ENCODE measurements at places on chromosomes 12 and 14.

GRCh38 chr12:92784356-92784755 lies 81.6 kb downstream of the PLEKHG7 start:
- no peak for DNase-seq

- no peak for DNase-seq
Observed at GRCh38 chr12:78698747-78699146, 165.8 kb upstream of the SYT1 start.

GRCh38 chr12:75477137-75477536 lies 3.4 kb upstream of the GLIPR1 start:
- DNase-seq: no peak

DNA sequence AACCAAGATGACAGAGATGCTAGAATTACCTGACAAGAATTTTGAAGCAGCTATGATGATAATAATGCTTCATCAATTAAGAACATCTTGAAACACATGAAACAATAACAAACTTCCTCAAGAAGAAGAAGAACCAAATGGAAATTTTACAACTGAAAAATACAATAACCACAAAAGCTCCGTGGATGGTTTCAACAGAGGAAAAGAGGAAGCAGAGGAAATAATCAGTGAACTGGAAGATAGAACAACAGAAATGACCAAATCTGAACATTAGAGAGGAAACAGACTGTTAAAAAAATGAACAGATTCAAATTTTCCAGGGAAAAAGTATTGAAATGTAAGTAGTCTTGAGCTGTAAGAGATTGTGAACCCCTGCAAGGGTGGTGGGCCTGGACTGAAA lies 62.8 kb upstream of the SLC35F4 start:
- peak; percentile 2 for DNase-seq

GRCh38 chr12:50621399-50622300 lies 116.9 kb downstream of the DIP2B start:
- peak; percentile 35 for DNase-seq

DNA sequence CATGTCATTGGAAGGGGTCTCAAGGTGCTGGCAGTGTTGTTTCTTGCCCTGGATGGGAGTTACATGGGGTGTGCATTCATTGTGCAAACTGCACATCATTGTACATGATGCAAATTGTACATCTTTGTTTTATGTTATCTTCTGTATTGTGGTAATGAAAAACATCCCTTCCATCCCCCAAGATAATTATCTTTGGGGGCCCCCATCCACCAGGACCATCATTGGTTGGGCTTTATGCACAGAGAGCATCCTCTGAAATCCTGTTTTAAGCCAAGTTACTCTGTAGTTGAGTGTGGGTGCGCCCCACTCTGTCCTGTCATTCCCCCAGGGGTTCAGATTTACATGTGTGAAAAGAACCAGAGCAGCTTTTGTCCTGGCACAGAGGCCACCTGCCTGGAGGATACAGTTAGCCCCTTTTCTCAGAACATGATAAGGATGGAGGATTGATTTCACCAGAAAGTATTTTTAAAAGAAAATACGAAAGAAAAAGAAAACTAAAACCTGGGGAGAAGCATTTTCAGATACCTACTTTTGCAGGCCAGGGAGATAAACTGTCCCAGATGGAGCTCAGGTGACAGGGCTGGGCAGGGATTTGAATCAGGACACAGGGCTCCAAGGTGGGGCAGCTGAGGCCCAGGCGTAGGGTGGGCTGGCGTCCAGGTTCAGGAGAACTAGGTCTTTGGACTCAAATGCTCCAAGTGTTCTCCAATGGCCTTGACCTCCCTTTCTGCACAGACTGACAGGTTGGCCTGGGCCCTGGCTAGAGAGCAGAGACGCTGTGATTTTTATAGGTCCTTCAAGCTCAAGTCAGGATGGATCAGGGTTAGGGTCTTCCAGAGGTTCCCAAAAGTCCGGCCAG lies 17.2 kb downstream of the WSCD2 start:
- DNase-seq: no peak

GRCh38 chr14:33465846-33466700 lies 484.8 kb downstream of the EGLN3 start:
- DNase-seq: no peak

- DNase-seq: no peak
Observed at GRCh38 chr14:96146131-96146771, 58.4 kb upstream of the BDKRB2 start.

GRCh38 chr14:67018720-67019119 lies 170.5 kb upstream of the GARIN2 start:
- no peak for DNase-seq

GRCh38 chr12:2643576-2644135 lies 151.1 kb upstream of the FKBP4 start:
- DNase-seq: no peak

- no peak for DNase-seq
Observed at GRCh38 chr14:64620910-64621309, 71.1 kb downstream of the PPP1R36 start.

- no peak for DNase-seq
Observed at GRCh38 chr12:28941248-28941647, 207.8 kb upstream of the FAR2 start.

DNA sequence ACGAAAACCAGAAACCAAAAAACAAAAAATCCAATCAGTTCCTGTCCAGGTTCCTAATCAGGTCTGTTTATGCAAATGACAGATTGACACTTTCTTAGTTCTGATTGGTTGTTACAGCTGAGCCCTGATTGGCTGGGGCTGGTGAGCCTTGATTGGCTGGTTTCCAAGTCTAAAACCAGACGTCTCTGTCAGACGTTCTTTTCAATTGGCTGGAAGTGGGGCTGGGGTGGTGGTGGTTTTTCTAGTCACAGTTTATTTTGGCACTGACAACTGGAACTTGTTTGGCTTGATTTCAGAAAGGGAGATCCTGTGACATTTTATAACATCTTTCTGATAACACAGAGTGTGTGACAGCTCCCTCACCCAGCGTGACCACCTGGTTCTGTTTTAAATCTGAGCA lies 36.1 kb upstream of the PRICKLE1 start:
- DNase-seq: no peak

GRCh38 chr12:14956024-14956891 lies 5.1 kb downstream of the ARHGDIB start:
- DNase-seq: peak; percentile 63

- no peak for DNase-seq
Observed at GRCh38 chr14:99252940-99253868, 18.8 kb downstream of the BCL11B start.

- DNase-seq: peak; percentile 44
Observed at GRCh38 chr12:6372403-6373003, 2.9 kb downstream of the SCNN1A start.

DNA sequence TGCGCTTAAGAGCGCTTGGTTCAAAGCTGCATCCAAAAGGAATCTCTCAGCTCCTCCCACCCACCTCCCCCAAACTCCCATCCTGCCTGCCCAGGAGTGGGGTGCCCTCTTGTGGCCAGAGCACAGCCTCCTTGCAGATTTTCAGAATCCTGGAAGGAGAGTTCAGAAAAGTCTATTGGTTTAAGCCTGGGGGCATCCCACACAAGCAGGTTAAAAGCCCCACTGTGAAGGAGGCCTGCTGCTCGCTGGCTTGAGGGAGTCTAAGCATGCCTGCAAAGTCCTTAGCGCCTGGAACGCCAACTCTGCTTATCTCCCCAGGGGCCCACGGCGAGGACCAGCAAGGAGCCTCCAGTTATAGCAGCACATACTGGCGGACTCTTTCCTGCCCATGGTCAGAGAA lies 297.1 kb downstream of the KSR2 start:
- peak; percentile 18 for DNase-seq

- peak; percentile 52 for DNase-seq
Observed at GRCh38 chr12:49537752-49538509, 899 bp upstream of the KCNH3 start.

- DNase-seq: peak; percentile 44
Observed at GRCh38 chr12:93573552-93574223, 1.2 kb downstream of the SOCS2 start.

- DNase-seq: no peak
Observed at GRCh38 chr14:91413547-91414474, 3.8 kb downstream of the CCDC88C start.

DNA sequence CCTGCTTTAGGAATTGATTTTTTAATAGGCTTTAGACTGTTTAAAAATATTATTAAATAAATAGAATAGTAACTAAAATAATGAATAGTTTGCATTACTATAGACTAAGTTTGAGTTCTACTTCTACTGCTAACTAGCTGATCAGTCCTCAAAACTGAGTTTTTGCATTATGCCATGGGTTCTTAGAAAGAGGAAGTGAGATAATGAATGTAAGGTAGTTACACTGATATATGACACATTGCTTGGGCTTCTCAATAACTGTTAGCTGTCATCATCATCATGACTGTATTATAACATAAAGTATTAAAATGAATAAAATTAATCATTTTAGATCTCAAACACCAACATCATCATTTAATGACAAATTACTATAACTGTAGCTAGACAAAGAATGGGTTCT lies 949.7 kb downstream of the TRHDE start:
- DNase-seq: no peak

DNA sequence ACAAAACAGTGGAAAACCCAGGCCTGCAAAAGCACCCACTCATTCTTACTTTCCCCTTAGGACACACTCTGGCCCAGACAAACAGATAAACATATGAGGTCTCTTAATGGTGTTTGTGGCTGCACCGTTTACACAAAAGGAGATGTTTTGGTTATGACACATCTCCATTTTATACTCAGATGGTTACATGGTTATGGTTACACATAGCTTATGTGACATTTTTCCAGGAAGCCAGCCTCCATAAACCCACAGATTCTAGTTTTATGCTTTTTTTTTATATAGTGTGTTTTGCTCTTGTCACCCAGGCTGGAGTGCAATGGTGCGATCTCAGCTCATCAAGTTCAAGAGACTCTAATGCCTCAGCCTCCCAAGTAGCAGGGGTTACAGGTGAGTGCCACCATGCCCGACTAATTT lies 3.5 kb upstream of the KLRD1 start:
- no peak for DNase-seq

DNA sequence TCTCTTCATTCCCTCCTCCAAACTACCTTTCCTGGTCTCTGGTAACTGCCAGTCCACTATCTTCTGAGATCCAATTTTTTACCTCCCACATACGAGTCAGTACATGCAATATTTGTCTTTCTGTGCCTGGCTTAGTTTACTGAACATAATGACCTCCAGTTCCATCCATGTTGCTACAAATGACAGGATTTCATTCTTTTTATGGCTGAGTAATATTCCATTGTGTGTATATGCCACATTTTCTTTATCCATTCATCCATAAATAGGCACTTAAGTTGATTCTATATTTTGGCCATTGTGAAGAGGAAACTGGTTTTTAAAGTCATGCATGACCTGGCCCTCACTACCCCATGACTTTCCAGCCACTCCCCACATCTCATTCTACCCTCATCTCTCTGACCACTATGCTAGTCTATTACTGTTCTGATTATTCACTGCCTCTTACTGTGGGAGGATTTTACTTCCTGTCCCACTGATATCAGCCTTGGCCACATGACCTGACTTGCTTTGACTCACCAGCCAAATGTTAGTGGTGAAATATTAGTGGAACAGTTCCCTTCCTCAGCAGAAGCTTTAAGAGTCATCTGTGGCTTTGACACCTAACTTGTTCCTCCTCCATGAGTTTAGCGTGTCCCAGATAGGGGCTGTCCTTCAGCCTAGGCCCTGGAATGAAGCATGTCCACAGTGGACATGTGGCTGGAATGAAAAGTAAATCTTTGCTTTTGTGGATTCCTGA lies 52.2 kb downstream of the GOLGA5 start:
- DNase-seq: peak; percentile 79

GRCh38 chr12:108297895-108298760 lies 41.0 kb downstream of the CMKLR1 start:
- DNase-seq: no peak

- no peak for DNase-seq
Observed at GRCh38 chr12:114480337-114481199, 74.6 kb upstream of the TBX5 start.

DNA sequence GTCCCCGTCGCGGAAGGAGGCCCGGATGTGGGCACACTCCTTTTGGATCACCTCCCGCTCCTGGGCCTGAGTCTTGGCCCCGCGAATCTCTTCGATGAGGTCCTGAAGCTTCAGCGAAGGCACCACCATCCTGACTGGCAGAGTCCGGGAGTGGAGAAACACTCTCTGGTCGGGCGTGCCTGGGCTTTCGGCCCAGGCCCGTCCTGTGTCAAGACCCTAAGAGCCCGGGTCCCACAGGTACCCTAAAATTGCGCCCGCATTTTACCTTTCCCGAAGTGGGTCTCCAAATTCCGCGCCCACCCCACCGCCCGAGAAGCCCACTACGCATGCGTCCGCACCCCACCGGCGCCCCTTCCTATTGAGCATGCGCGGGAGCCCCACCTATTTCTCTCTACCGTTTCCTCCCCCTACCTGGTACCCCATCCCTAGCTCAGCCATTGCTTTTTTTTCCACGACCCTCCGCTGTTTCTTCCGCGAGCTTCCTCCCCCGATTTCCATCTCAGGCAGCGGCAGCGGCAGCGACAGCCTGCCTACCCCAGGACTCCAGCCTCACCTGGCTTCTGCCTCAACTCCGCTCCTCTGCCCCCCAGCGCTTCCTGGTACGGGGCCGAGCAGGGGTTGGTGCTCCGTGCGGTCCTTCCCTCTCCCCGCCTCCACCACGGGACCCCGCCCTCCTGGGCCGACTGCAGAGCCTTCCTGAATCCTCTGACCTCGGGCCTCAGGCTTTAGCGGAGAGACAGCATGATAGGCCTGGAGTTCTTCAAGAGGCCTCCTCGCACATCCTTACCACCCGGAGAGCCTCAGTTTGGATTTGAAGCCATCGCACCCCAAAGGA lies at the start of gene AP1G2:
Gene AP1G2 (minus strand): TSS at position 606 of the 835 bp plus-strand sequence. CDS start 477 bp downstream, at position 129.
- DNase-seq: peak; percentile 95

DNA sequence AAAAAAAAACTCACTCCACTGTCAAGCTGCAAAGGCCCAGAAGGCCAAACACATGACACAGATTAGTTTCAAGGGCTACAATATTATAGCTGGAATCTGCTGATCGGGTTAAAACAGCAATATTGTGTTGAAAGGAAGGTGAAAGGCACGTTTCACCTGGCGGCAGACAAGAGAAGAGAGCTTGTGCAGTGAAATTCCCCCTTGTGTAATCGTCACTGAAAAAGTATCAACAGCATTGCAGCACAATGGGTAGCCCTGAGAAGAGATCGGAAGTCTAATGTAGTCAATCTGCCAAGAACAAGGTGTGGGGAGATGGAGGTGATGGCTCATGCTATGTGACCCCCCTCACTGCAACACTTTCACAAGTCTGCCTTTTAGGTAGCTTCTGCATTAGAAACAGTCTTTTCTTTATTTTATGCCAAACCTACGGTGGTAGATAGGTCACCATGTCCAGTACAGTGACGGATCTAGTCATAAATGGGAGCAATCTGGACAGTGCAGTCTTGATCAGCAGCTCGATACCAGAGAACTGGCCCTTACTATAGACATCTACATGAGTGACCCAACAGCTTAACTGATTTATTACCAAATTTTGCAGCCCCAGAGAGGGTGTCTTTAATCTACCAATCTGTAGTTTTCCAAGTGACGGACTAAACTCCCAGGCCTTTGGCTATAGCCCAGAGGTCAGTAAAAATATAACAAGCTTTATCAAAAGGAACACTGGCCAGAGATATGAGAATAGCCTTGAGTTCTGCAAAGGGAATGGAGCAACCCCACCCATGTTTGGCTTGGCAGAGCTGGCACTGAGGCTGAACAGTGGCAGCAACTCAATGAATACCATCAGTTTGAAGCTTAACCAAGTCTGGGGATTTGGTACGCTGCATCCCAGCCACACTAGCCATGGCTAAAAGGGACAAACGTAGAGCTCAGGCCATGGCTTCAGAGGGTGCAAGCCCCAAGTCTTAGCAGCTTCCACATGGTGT lies 35.4 kb downstream of the SPTSSA start:
- DNase-seq: no peak

GRCh38 chr12:114166362-114166761 lies 200.2 kb upstream of the RBM19 start:
- DNase-seq: peak; percentile 34

GRCh38 chr14:68390741-68391140 lies 402.1 kb downstream of the ZFP36L1 start:
- no peak for DNase-seq

All from hematopoietic multipotent progenitor cell treated with erythropoietin and hydrocortisone succinate and interleukin-3 and kit ligand, for 6 days (in vitro differentiated cells).